ENCODE measurements at places on chromosomes 4 and X. TPM values are rescaled to one million over a fixed set of nuclear protein-coding genes. Genes with fewer than 3 reads are reported as not detected.

Gene FOXR2
- total RNA-seq = not detected

Gene STEEP1
- total RNA-seq = 21.9 TPM

Gene GAR1
- 44.8 TPM for total RNA-seq

Gene FAM133A
- not detected for total RNA-seq

Gene NPY1R
- total RNA-seq = not detected

Gene ESX1
- 0.11 TPM for total RNA-seq

Gene CD38
- total RNA-seq = 75.3 TPM

Gene PHKA1
- total RNA-seq = 10.7 TPM

Gene TMEM47
- not detected for total RNA-seq

Gene MAGEA8
- total RNA-seq = not detected

Gene MAGEC1
- not detected for total RNA-seq

Gene HUWE1
- 412 TPM for total RNA-seq

Gene NPFFR2
- total RNA-seq = not detected

Gene GLUD2
- 2.9 TPM for total RNA-seq

Gene SSX1
- not detected for total RNA-seq

Gene CDS1
- total RNA-seq = not detected

Gene ELF4
- 31.8 TPM for total RNA-seq

Gene NAA11
- not detected for total RNA-seq

Gene NAT8L
- 3.5 TPM for total RNA-seq

Gene GPRIN3
- 10.7 TPM for total RNA-seq

Gene PAGE4
- not detected for total RNA-seq

Gene ADRA2C
- not detected for total RNA-seq

Gene EGF
- total RNA-seq = not detected

Gene RRH
- not detected for total RNA-seq

Gene CABS1
- not detected for total RNA-seq

Gene SPARCL1
- total RNA-seq = not detected

Gene FGB
- not detected for total RNA-seq

Gene MID1IP1
- total RNA-seq = 96.6 TPM

Gene EXOC1L
- not detected for total RNA-seq

Gene SMIM31
- total RNA-seq = not detected

Gene IBSP
- total RNA-seq = not detected

Gene HSPA4L
- 5.0 TPM for total RNA-seq

Gene SPANXA2
- not detected for total RNA-seq

Gene CHRDL1
- not detected for total RNA-seq

Gene MAGEB17
- not detected for total RNA-seq

Gene PNMA6F
- not detected for total RNA-seq

Gene SPANXB1
- not detected for total RNA-seq

Gene MAPK10
- total RNA-seq = not detected

Gene SPANXN3
- total RNA-seq = not detected

Gene HDX
- total RNA-seq = 2.5 TPM

Gene ZFP92
- total RNA-seq = 2.1 TPM

Gene PDE5A
- total RNA-seq = 0.25 TPM

Gene GLRA2
- total RNA-seq = not detected

Gene SYTL4
- total RNA-seq = not detected

Gene GAGE2A
- total RNA-seq = not detected

Gene GIMD1
- not detected for total RNA-seq

Gene LAS1L
- total RNA-seq = 55.9 TPM

Gene SPON2
- total RNA-seq = 26.7 TPM

Gene BEND2
- total RNA-seq = not detected

Gene F8
- total RNA-seq = 3.7 TPM

Gene STARD8
- 7.9 TPM for total RNA-seq

Gene LINC00632
- total RNA-seq = 3.3 TPM

Gene CFAP47
- total RNA-seq = not detected
